ENCODE measurements at places on chromosomes 7 and 10.

GRCh38 chr7:115009139-115009538, 87.2 kb downstream of the MDFIC start:
- DNase-seq, result no peak

DNA sequence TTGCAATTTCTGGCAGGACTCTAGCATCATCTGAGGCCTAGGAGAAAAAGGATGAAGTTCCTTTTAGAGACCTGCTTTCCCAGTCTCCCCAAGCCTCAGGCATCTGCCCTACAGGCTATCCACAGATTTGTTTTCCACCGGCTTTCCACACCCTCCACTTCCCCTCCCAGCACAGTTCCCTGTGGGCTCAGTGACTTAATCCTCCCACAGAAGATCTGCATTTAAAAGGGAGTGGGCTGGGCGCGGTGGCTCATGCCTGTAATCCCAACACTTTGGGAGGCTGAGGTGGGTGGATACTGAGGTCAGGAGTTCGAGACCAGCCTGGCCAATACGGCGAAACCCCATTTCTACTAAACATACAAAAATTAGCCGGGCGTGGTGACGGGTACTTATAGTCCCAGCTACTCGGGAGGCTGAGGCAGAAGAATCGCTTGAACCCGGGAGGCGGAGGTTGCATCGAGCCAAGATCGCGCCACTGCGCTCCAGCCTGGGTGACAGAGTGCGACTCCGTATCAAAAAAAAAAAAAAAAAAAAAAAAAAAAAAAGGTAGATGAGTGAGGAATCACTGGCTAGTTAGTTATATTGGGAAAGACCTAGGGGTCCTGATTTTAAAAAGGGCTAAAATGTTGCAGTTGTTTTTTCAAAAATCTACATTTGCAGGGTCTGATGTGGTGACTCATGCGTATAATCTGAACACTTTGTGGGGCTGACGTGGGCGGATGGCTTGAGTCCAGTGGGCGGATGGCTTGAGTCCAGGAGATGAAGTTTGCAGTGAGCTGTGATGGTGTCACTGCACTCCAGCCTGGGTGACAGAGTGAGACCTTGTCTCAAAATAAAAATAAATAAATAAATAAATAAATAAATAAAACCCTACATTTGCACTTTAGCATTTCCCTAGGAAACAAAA, 119.5 kb downstream of the BAMBI start:
- no peak for DNase-seq

DNA sequence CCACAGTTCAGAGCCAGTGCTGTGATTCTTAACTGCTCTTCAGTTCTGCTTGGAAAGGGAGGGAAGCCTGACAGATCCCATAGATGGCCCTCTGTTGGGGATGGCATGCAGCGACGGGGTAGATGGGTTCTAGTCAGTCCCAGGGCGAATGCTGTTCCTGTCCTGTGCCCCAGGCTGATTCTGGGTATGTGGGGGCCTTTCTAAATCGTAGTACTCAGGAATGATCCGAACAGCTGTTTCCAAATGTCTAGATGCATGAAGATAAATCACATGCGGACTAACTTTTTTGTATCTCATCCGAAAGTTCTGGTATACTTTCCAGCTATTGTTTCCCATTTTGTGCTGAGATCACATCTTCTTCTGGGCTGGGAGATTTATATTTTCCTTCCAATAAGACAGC, 186.0 kb upstream of the MKI67 start:
- DNase-seq, result no peak

GRCh38 chr7:145909991-145910513, 206.5 kb upstream of the CNTNAP2 start:
- DNase-seq, result no peak

GRCh38 chr7:138699661-138700060, 1.5 kb downstream of the SVOPL start:
- DNase-seq, result no peak

GRCh38 chr10:36349445-36350078, 707.5 kb upstream of the FZD8 start:
- no peak for DNase-seq

DNA sequence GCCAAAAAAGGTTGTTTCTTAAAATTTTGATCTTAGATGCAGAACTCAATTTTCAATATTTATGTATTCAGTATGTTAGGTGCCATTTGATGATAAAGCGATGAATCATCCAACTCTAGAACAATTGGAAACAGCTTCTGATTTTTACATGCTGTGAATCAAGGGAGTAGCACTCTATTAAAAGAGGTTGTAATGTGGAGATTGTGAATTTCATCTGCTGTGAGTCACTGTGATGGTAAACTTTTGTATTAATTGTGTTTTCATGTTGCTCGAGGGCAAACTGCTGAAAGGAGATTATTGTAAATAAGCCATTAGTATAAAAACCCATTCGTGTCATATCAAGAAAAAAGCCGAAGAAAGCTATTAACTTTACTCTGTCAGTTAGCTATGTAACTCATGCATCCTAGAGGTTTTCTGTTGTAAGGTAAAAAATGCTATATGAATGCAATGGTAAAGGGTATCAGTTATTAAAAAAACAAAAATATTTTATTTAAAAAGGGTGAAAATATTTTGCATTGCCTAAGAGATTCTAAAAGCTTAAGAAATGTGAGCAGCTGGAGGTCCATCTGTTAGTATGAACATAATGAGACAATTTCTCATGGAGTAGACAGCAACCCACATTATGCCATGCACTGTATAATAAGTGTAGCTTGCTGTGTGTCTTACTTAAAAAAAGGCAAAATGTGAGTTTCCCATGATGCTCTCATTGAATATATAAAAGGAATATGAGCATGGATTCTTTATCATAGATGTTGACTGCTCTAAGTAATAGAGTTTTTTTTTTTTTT, 511.0 kb upstream of the PCDH15 start:
- no peak for DNase-seq

DNA sequence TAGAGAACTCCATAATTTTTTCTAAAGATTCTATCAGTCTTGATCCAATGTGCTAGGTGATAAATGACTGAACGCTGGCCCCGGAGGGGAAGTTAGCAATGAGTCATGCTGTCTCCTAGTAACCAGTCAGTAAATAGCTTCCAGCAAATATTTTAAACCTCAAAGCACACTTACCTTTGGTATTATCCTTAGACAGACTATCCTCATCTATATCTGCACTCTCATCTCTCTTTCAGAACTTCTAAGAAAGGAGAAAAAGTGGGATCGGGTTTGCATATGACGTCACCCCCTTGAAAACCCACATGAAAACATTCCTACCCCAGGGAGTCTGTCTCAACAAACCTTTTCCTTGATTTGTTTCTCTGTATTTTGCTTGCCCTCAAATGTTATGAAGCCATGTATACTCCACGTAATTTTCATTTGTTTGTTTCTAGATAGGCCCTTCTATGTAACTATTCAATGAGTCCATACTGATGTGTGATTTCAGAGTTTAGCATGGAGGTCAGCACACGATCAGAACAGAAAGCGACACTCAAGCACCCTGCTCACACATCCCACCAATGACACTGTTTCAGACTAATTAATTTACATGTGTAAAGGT, 174.9 kb upstream of the NRP1 start:
- DNase-seq, result no peak
